NCI-H460 (cell line): ENCODE measurements at places on chromosomes 5 and 9.

DNA sequence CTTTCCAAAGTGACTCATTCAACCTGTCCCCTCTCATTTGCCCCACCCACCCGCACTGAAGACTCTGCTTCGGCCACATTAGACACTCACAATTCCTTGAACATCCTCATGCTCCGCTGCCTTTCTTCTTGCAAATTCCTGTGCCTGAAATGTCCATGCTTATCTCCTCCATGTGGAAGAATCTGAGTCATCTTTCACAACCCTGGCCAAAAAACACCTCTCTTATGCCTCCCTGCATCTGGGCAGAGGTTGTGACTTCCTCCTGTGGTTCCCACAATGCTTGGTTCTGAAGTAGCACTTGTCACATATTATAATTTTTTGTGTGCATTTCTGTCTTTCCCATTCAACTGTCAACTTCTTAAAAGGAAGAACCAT lies 238.6 kb downstream of the ENC1 start:
- DNase-seq, result no peak

DNA sequence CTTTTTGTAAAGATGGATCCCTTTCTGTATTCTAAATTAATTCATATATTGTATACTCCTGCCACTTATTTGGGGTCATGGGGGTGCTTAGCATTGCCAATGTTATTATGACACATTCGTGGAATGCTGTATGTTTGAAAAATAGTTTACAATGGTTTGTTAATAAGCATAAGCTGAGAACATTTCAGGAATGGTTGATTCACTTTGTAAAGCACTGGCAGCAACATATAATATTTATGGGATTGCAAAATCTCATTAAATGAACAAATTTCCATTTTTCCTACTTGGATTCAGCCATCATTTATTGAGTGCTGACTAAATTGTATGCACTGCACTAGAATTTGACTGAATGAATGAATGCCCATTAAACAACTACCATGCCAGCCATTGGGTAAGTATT lies 215.2 kb upstream of the KLF4 start:
- no peak for DNase-seq

GRCh38 chr9:128412120-128412790 lies 8.4 kb upstream of the CERCAM start:
- peak; percentile 21 for DNase-seq

- no peak for DNase-seq
Measured at GRCh38 chr5:97550164-97550563, 367.1 kb upstream of the RIOK2 start.

GRCh38 chr5:74296685-74297408 lies 343.7 kb downstream of the ENC1 start:
- no peak for DNase-seq

GRCh38 chr5:90601468-90601867 lies 42.9 kb downstream of the ADGRV1 start:
- DNase-seq, result no peak

DNA sequence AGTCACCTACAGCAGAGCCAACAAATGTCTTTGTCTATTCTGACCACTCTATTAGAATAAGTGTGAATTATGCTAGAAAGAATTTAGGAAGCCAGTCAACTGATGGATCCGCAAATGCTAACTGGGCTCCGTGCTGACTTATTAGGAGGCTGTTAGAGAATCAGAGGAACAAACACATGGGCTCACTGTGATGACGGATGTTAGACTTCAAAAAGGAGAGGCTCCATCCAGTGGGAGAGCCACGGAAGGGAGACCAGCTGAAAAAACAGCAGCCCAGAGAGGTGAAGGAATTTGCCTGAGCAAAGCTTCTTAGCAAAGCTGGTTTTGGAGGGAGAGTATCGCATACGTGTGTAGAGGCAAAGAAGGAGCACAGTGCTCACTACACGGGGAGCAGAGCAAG lies 5.8 kb upstream of the TGFBI start:
- DNase-seq, result no peak

DNA sequence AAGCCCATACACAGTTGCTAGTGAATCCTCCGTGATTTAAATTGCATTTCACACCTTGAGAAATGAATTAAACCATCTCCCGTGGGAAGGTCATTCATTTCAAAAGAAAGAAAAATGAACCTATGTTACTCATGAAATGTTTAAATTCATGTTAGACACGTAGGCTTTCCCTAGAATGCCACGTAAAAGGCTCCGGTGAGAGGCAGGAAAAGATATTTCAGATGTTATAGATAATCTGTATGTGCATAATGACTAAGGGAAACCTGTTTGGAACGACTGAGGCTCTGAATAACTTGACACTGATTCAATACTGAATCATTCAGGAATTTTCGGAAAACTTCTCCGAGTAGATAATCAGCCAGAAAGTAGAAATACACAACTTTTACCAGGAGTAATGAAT lies 134.3 kb upstream of the ICE1 start:
- peak; percentile 25 for DNase-seq

GRCh38 chr5:264338-264737 lies 7.1 kb upstream of the PDCD6 start:
- peak; percentile 8 for DNase-seq

DNA sequence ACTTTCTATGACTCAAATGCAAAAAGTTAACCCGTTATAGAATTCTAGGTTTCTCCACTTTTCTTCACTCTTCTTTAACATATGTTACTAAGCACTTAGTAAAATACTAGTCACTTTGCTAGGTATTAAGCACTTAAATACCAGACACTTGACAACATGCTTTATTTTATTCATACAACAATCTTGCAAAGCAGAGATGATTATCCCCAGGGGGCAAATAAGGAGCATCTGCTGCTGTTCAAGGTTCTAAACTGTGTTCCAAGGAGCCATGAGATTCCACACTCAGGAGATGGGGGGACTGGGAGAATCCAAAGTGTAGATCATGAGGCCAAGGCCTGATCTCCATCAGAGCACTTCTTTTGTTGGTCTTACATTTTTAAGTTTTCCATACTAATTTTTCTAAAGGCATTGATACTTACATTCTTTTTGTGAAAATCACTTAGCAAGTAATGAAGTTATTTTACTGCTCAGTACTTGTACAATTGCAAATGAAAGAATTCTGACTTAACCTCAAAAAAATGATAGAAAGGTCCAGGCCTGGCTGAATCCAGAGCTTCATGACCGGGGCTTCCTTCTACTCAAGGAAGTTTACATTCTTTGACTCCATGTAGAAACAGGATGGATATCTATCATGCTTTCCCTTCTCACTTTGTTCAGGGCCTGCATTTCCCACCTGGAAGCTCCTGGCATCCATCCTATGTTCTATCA lies 504.4 kb upstream of the WWC1 start:
- no peak for DNase-seq

- no peak for DNase-seq
Measured at GRCh38 chr5:157677931-157678330, 6.6 kb downstream of the C5orf52 start.

- no peak for DNase-seq
Measured at GRCh38 chr9:106575823-106576222, 287.1 kb upstream of the ZNF462 start.

DNA sequence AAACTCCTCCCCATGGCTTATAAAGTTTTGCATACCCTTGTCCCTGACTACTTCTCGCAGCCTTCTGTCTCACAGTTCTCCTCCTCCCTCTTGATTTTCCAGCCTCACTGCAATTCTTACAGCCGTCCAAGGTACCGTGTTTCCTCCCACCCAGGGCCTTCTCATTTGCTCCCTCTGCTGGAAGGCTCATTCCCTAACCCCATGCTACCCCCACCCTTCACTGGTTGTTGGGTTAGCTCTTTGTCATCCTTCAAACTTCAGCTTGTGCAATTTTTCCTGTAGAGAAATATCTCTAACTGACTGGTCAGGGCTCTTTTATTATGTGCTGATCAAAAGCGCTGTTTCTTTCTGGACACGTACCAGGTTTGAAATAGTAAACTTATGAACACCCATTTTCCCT lies 329.2 kb downstream of the EBF1 start:
- no peak for DNase-seq

DNA sequence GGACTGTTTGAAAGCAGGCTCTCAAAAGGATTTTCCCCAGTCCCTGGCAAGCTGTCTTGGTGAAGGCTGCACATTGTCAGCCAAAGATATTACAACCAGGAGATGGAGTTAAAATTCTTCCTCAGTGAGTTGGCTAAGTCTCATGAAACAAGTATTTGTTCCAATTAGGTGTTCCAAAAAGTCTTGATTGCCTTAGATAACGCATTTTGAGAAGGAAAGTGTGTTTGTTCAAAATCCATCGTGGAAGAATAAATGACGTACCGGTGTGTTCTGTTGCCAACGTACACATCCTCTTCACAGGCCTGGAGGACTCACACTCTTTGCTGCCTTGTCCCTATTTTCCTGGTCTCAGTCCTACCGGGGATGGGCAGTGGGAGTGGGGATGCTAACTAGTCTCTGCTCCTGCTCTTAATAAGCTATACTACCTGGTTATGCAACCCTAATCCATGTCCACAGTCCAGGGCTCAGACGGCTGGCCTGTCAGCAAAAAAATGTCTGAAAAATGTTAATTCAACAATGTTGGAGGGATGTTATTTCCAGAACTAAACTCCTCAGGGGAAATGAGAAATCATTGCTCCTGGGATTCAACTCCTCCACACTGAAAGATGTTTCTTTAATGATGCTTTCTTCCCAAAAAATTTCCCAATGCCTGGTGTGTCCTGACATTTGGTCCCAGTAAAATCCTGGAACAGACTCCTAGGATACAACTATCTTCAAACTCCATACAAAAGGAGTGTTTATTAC lies 175.3 kb upstream of the KLF9 start:
- no peak for DNase-seq

DNA sequence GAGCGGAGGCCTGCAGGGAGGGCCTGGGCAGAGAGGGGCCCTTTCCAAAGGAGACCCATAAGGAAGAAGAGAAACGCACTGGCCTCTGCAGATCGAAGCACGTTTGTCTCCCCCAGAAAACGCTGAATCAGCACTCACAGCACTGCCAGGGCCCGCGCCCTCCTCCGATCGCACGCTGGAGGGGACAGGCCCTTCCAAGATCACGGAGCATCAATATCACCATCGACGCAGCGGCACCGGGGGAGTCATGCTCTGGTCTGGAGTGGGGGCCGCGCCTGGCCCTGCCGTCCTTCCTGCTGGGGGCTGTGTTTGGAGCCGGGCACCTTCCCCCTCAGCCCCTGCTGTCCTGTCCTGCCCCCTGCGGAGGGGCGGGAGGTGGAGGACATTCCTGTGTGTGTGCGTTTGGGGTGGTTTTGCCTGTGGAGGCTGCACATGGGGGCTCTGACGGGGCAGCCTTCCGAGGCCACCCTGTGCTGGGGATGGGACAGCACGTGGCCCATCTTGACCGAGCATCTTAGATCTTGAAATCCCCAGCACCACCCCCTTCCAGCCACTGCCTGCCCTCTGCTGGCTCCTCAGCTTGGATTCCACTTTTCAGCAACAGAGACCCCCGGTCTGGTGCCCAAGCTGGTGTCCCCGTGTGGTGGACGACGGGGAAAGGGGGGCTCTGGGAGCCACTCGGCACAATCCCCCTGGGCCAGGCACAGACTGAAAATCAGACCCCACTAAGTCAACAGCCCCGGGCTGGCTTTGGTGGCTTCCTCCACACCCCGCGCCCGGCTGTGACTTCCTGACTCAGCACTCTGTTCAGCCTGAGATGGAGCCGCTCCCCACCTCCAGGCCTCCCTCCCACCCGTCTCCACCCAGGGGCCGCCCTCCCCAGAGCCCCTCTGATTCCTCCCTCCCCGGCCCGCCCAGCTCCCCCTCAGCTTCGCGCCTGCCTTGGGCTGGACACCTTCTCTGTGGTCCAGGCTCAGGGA lies 8.3 kb downstream of the TMEM250 start:
- no peak for DNase-seq

- peak; percentile 47 for DNase-seq
Measured at GRCh38 chr5:106269252-106269843, 1401.4 kb downstream of the EFNA5 start.

DNA sequence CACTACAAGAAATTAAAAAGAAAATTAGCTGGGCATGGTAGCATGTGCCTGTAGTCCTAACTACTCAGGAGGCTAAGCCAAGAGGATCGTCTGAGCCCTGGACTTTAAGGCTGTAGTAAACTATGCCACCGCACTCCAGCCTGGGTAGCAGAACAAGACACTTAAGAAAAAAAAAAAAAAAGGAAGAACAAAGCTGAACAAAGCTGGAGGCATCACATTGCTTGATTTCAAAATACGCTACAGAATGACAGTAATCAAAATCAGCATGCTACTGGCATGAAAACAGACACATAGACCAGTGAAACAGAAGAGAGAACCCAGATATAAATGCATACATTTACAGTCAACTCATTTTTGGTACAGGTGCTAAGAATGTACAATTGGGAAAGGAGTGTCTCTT lies 14.5 kb upstream of the OTULIN start:
- DNase-seq, result no peak

DNA sequence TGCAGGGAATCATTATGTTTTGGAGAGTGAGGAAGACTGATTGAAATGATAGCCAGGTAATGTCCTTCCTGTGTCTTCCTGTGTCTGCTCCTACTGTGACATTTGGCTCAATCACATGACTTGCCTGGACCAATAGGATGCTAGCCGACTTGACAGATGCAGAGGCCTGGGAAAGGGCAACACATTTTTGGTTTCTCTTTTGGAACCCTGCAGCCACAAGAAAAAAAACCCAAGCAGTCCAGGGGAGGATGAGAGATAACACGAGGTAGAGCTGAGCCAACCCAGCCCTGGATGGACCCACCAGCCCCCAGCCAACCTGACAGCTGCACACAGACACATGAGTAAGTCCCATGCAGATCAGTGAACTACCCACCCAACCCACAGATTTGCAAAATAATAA lies 256.1 kb upstream of the SMARCA2 start:
- DNase-seq, result no peak

- DNase-seq, result no peak
Measured at GRCh38 chr5:119681734-119682133, 52.4 kb downstream of the FAM170A start.

DNA sequence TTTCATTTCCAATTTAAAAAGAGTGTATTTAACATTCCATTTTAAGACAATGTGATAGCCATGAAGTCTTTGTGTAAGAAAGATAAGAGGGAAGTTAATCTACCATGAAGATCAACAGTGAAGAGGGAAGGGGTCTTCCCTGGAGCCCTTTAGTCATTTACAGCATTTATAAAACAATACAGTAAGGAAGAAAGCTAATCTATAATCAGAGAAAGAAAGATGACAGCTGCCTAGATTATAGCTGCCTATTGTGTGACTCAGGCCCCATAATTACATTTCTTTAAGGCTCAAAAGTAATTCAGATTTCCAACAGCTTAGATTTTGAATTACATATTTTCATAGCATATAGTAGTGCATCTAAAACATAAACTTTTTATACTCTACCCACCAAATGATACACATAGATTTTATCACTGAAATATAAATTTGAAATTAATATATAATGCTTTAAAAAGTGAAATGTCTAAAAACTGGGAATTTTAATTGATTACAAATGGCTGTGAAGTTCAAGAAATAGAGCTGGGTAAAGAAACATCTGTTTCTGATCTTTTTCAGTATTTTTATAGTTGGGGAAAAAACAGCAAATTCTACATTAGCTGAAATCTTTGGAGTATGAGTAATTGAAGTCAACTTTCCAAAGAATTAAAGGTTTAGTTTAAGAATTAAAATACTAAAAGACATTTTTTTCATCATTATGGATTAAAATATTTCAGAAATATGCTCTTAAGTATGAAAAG lies 89.6 kb downstream of the RIC1 start:
- DNase-seq, result no peak
